Kidney (tissue), 22 donors: ENCODE measurements at places on chromosomes 16 and 17. TPM values are rescaled to one million over a fixed set of nuclear protein-coding genes. Genes with fewer than 3 reads are reported as not detected.

Gene FOXJ1
- 3.4 TPM for polyA plus RNA-seq

Gene SGSH
- polyA plus RNA-seq: 25.9 TPM

Gene MMP15
- polyA plus RNA-seq: 19.1 TPM

Gene CA7
- polyA plus RNA-seq: not detected

DNA sequence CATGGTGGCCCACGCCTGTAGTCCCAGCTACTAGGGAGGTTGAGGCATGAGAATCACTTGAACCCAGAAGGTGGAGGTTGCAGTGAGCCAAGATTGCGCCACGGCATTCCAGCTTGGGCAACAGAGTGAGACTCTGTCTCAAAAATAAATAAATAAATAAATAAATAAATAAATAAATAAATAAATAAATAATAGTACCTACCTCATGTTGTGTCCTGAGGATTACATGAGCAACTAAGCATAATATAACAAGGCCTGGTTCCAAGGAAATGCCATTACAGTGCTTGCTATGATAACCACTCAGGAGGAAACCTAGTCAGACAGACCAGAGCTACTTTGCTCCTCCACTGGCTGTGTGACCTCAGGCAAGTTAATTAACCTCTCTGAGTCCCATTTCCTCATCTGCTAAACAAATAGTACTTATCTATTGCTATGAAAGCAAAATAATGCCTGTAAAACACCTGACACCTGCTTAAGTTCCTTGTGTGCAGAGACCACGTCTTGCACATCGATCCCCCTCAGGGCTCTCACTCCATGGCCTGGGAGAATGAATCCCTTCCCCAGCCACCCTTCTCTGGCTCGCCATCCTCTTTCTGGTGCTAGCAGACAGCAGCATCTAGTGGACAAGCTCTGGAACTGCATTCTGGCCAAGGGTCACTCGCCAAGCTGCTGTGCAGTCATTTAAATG, 7.5 kb downstream of the EPOP start:
- H3K27me3 ChIP-seq: peaks cover 24% of the 10 kb centered on the region
- no peak overlapping the region for H3K4me3 ChIP-seq
- no peak overlapping the region for H3K27ac ChIP-seq
- DNase-seq: peak; percentile 71

DNA sequence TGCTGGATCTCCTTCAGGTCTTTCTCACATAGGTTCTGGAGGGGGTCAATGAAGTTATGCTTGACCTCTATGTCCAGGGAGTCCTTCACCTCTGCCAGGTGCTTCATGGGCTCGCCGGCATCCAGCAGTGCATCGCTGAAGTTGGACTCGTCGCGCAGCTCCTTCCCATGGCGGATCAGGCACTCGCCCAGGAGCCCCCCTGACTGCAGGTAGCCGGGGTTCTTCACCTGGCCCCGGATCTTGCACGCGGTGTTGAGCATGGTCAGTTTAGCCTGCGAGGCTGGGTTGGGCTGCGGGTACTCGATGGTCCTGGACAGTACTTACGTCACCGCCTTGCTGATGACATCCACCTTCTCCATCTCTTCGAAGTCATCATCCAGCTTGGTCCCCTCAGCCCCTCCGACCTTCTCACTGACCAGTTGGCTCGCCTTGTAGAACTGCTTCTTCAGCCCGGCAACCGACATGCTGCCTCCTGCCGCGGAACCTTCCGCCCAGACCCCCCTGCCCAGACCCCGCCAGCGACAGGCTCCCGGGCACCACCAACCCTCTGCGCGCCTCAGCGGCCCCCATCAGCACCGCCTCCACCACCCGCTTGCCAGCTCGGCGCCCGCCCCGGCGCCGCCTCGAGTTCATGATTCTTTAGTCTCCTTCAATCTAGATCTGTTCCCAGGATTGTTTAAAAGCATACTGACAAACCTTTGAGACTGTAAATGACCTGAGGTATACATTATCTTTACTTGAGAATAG, 99.8 kb downstream of the KPNA2 start:
- DNase-seq: no peak
- no peak overlapping the region for H3K27ac ChIP-seq
- no peak overlapping the region for H3K4me3 ChIP-seq

GRCh38 chr16:46883353-46883689, 841 bp upstream of the GPT2 start:
- H3K4me3 ChIP-seq: peak overlapping the region; percentile 78
- no peaks in the 10 kb centered on the region for H3K36me3 ChIP-seq
- DNase-seq: no peak
- H3K27ac ChIP-seq: peak overlapping the region; percentile 77
- no peaks in the 10 kb centered on the region for H3K4me1 ChIP-seq

DNA sequence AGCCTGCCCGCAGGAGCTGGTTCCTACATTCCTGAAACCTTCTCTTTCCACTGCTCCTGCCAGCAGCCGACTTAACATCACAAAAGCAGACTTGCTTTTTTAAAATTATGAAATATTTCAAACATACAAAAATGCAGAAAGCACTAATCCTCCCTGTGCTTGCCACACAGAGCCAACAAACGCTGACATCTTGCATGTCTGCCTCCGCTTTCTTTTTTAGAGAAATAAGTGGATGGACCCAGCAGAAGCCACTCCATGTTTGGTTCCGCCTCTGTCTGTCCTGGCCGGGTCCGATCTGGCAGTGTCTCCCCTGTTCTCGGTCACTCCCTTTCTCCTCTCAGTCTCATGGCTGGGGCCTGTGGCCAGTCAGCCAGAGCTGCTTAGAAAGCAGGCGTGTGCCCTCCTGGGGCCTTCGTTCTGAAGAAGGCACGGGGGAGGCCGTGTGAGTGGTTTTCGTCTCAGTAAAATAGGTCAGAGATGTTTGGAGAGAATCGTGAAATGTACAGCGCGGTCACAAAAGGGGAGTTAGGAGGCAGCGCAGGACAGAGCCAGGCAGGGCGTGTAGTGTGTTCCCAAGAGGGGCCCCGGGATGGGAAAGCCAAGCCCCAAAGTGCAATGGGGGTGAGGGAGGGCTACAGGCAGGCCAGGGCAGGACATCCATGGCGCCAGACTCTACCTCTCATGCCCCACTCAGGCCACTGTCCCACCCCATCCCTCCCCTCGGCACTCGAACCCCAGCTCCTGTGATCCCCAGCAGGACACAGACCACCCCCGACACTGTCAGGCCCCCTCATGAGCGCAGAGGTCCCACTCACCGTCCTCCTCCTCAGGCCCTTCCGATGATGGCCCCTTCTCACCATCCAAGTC, 23.2 kb downstream of the MXRA7 start:
- no peak overlapping the region for H3K4me3 ChIP-seq
- peaks cover 4% of the 10 kb centered on the region for H3K4me1 ChIP-seq
- H3K27me3 ChIP-seq: no peaks in the 10 kb centered on the region
- H3K27ac ChIP-seq: no peak overlapping the region

DNA sequence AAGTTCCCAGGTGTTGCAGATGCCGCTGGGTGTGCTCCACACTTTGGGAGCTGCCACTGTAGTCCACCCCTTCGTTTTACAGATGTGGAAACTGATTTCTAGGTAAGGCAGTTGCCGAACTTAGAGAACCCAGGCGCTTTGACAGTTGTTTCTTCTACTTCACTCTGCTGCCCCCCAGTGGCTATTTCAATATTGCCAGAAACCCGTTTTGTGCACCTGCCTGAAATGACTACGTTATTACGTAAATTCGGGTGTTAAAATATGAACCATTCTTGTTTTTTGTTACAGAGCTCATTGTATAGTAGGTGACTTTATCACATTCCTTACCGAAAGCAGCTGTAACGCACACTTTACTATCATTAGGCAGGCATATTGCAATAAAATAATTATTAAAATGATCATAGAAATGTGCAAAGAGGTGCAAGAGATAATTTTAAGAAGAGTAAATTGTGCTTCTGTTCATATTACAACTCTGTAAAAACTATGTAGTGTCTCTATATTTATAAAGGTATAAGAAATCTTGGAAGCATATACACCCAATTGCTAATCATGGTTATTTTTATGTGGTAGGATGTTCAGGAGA, 44.9 kb downstream of the OTOA start:
- H3K27me3 ChIP-seq: no peaks in the 10 kb centered on the region
- peak; percentile 69 for DNase-seq
- H3K27ac ChIP-seq: no peak overlapping the region
- no peaks in the 10 kb centered on the region for H3K36me3 ChIP-seq
- H3K4me1 ChIP-seq: no peaks in the 10 kb centered on the region

GRCh38 chr17:45258981-45259380, 2.9 kb downstream of the SPATA32 start:
- no peak for DNase-seq
- no peak overlapping the region for H3K27ac ChIP-seq
- H3K27me3 ChIP-seq: no peaks in the 10 kb centered on the region
- no peaks in the 10 kb centered on the region for H3K4me1 ChIP-seq
- H3K36me3 ChIP-seq: no peaks in the 10 kb centered on the region

DNA sequence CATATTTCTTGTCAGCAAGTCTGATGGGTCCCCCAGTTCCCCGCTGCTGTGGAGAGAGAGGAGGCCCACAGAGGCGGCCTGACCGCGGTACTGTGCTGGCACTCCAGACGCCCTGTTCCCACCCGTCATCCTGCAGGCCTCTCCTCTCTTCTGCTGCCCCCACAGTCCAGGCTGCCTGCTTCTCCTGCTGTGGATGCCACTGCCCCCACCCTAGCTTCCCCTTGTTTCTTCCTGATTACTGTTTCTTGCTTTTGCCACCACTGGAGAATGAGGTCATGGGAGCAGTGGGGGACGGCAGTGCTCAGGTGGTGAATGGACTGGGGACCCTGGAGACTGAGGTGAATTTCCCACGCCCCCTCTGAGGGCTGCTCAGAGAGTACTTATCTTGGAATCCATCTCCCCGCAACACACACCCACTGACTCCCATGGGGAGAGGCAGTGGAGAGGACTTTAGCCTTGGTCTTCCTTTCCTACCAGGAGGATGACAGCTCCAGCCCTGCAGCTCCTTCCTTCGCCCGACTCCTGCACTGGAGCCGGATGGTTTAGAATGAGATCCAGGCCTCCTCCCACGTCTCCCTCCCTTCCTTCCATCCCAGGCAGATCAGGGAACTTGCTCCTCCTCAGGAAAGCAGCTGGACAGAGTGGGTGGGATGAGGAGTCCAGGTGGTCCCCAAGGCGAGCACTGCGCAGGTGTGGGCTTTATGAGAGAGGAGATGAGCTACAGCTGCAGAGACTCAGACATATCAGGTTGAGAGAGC, 60.4 kb downstream of the PLXDC1 start:
- H3K27me3 ChIP-seq: no peaks in the 10 kb centered on the region
- H3K4me1 ChIP-seq: no peaks in the 10 kb centered on the region
- H3K27ac ChIP-seq: no peak overlapping the region
- no peaks in the 10 kb centered on the region for H3K36me3 ChIP-seq
- peak; percentile 75 for DNase-seq

GRCh38 chr16:84607694-84608093, 10.2 kb downstream of the COTL1 start:
- no peak overlapping the region for H3K4me3 ChIP-seq
- peak overlapping the region; percentile 19 for H3K27ac ChIP-seq
- H3K4me1 ChIP-seq: no peaks in the 10 kb centered on the region

DNA sequence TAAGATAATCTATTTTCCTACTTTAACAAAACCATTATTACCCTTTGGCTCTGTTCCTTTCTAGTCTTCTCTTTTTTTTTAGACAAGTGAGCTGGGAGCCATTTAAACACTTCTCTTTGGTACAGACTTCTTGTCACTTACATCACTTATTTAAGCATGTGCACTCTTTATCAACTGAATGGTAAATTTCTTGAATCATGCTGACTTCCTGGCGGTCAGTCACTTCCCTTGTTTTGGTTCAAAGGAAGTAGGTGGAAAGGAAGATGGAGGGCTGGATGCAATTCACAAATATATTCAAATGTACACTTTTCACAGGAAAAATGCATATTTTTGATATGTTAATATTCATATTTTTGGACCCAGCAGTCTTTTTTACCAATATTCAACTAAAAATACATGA, 97.1 kb downstream of the ITFG1 start:
- H3K4me3 ChIP-seq: no peak overlapping the region
- H3K27me3 ChIP-seq: no peaks in the 10 kb centered on the region

GRCh38 chr17:15260376-15261257, 4.5 kb downstream of the PMP22 start:
- peaks cover 8% of the 10 kb centered on the region for H3K4me1 ChIP-seq
- no peaks in the 10 kb centered on the region for H3K36me3 ChIP-seq
- H3K27ac ChIP-seq: peak overlapping the region; percentile 86
- DNase-seq: peak; percentile 96
- H3K4me3 ChIP-seq: peak overlapping the region; percentile 89
- peaks cover 5% of the 10 kb centered on the region for H3K27me3 ChIP-seq

- H3K4me3 ChIP-seq: no peak overlapping the region
- no peak overlapping the region for H3K27ac ChIP-seq
- no peak for DNase-seq
- no peaks in the 10 kb centered on the region for H3K36me3 ChIP-seq
- no peaks in the 10 kb centered on the region for H3K27me3 ChIP-seq
Observed at GRCh38 chr17:31525801-31526549, 134.5 kb downstream of the RAB11FIP4 start.

DNA sequence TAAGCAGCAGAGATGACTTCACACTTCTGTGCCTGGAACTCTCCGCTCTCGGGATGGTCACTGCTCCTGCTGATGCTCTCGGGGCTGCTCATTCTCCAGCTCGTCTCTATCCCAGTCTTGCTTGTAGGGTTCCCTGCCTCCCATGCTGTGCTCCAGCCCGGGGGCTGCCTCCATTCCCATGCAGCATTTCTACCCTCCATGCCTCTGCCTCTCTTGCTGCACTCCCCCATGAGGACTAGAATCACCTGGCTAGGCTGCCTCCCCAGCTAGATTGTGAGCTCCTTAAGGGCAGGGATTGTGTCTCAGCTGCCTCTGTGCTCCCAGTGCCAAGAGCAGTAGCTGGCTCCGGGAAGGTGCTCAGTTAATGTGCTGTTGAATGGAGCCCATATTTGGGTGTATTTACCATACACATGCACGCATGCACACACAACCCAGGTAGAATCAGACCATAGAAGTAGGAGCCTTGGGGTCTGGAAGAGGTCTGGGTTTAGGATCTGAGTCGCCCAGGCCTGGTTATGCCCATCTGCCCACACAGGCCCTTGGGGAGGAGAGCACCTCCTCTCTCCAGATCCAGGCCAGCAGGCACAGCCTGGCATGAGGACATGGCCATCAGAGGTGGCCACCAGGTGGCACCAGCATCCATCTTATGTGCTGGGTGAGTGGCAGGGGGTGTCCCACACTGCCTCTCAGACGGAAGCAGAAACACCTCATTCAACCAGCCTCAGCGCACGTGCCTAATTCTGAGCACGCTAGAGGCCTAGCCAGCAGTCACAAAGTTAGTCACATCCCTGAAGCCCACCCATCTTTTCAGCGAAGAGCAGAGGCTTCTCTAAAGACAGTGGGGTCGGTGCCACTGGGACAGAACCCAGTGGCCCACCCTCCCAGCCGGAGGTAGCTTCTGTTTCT, 9.3 kb downstream of the GIT1 start:
- DNase-seq: peak; percentile 91
- H3K4me3 ChIP-seq: no peak overlapping the region
- H3K4me1 ChIP-seq: no peaks in the 10 kb centered on the region
- no peaks in the 10 kb centered on the region for H3K27me3 ChIP-seq
- H3K27ac ChIP-seq: no peak overlapping the region

DNA sequence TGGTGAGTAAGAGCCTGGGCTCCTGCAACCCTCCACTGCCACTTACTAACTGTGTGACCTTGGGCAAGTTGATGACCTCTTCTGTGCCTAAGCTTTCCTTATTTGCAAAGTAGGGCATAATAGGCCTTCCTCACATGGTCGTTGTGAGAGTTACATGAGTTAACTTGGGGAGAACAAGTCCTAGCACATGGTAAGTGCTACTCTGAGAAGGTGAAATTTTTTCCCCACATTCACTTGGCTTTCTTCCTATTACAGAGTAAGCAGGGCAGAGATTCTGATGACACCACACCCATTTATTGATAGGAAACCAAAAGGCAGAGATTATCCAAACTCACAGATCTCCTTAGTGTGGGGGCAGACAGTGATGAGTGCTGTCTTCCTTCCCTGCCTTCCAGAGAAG, 1.6 kb downstream of the KCNH4 start:
- no peaks in the 10 kb centered on the region for H3K36me3 ChIP-seq
- H3K4me3 ChIP-seq: no peak overlapping the region
- no peaks in the 10 kb centered on the region for H3K4me1 ChIP-seq
